ENCODE measurements at places on chromosomes 13 and 19.

DNA sequence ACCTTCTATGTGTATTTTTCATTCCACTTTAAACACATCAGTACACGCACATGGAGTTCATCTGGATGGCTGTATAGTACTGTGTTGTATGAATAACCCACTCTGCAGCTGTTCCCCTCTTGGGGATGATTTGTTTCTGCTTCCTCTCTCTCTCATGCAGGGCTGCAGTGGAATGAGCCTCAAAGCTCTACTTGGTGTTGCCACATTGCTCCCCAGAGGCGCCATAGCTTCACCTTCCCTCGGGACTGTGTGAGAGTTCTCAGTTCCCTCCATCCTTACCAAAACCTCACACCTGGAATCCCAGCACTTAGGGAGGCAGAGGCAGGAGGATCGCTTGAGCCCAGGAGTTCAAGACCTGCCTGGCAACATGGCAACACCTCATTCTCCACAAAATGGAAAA, 28.4 kb upstream of the GPR183 start:
- DNase-seq = no peak

DNA sequence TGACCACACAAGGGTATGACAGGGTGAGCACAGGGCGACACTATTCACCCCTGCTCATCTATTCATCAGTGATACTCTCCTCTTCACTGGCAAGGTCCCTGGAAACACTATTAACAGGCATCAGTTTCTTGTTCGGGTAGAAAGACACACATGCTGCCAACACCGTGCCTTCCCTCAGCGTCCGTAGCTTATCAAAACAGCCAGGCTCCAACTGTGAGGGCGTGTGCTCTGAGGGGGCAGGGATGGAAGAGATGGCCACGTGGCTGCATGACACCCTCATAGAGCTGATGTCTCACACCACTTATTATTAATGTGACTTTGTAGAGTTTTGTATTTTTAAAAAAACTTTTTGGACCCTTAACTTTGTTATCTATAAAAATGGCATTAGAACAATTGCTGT, 160.3 kb downstream of the ITGBL1 start:
- no peak for DNase-seq

DNA sequence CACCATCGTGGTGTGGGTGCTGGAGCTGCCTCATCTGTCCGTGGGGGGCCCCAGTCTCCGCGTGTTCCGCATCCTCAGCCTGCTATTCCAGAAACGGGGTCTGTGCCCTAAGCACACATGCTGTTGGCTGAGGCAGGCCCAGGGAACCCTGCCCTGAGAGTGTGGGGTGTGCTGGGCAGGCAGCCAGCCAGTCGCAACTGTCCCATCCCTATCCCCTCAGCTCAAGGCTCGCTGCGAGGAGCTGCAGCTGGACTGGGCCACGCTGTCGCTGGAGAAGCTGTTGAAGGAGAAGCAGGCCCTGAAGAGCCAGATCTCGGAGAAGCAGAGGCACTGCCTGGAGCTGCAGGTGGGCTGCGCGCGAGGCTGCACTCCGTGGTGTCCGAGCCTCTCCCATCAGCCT, 21.9 kb downstream of the PLEKHJ1 start:
- DNase-seq = no peak

DNA sequence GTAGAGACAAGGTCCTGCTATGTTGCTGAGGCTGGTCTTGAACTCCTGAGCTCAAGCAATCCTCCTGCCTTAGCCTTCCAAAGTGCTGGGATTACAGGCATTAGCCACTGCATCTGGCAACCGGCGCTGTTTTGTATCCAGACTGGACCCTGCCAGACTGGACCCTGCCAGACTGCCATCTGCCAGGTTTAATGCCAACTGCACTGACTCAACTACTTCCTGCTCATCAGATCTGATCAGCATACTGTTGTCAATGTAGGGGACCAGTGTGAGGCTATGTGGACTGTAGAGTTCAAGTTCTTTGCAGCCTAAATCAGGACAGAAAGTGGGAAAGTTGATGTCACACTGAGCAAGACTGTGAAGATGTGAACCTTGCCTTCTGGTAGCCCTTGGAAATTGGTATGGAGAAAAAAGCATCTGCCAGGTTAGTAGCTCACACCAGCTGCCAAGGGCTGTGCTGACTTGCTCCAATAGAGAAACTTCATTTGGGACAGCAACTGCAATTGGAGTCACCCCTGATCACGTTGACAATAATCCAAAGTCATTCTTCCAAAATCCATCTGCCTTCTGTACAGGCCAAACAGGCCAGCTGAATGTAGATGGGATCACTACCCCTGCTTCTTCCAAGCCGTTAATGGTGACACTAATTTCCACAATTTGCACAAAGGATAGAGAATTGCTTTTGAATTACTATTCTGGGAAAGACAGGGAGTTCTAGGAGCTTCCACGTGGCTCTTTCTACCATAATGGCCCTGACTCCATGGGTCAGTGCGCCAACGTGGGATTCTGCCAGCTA, 36.8 kb upstream of the ATP1A3 start:
- DNase-seq = no peak

GRCh38 chr13:75881109-75881775, 245.1 kb downstream of the LMO7 start:
- DNase-seq = no peak

DNA sequence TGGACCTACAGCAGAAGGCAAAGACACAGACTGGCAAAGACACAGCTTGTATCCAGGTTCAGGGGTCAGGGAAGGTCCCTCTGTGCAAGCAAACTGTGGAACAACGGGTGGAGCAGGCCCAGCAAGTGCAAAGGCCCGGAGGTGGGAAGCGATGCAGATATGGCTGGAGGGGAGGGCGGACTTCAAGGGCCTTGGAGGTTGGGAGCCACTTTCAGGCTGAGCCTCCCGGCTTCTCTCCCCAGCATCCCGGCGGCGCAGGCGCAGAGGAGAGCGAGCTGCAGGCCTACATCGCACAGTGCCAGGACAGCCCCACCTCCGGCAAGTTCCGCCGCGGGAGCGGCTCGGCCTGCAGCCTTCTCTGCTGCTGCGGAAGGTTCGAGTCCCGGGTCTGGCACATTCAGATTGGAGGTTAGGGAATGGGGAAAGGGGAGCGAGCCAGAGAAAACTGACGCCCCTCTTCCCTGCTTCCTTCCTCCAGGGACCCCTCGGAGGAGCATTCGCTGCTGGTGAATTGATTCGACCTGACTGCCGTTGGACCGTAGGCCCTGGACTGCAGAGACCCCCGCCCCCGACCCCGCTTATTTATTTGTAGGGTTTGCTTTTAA, 2.1 kb upstream of the PNPLA6 start:
- no peak for DNase-seq

- DNase-seq = no peak
Observed at GRCh38 chr19:49786376-49786820, 19.6 kb downstream of the AP2A1 start.

DNA sequence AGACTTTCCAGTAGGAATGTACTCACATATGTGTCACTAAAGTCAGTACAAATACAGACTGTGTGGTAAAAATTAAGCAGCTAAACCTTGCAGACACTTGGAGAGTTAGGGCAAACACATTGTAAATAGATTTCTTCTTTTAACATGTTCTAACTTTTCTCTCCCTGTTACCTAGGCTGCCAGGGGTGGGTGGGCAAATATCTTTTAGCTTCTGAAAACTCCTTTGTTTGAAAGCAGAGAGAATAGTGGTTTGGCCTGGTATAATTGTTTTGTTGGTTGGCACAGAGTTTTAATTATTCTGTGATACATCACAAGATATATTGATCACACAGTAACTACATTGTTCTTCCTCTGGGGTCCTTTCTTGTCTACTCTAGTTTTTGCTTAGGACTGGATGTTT, 289.8 kb upstream of the DACH1 start:
- no peak for DNase-seq

GRCh38 chr13:30792285-30793000, 57.1 kb downstream of the ALOX5AP start:
- peak; percentile 91 for DNase-seq

GRCh38 chr19:34963573-34964406, at the start of gene ZNF792:
TSS of gene ZNF792 (minus strand) at chr19:34964229. CDS start at chr19:34963662, 567 bp downstream.
- peak; percentile 71 for DNase-seq

- peak; percentile 3 for DNase-seq
Observed at GRCh38 chr13:31638577-31638976, 100.7 kb upstream of the RXFP2 start.

GRCh38 chr19:45419396-45419795, 4.3 kb downstream of the ERCC1 start:
- DNase-seq = no peak

DNA sequence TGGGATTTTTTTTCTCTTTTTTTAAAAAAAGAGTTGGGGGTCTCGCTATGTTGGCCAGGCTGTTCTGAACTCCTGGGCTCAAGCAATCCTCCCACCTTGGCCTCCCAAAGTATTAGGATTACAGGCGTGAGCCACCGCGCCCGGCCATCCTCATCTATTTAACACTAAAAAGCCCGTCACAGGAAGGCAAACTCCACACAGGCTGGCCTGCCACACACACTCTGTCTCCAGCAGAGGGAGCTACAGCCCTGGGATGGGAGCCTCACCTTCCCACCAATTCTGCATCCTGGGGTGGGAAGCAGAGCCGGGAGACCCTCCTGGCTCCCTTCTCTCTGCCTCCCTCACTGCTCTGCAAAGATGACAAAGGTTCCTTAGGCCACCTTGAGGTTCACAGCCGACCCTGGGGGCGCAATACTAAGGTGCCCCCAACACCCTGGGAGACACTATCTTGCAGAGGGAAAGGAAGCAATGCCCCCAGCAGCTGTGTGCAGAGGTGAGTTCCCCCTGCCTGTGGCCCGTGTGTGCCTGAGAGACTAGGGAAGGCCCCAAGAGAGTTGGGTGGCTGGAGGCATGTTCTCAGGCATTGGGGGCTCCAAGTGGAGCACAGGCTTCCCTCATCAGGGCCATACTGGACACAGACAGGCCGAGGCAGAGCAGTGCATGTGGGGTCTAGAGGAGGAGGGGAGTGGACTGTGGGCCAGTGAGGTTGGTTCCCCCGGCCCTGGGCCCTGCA, 27.4 kb upstream of the TIMM44 start:
- peak; percentile 52 for DNase-seq

- DNase-seq = no peak
Observed at GRCh38 chr19:8161135-8161646, 11.8 kb upstream of the FBN3 start.

DNA sequence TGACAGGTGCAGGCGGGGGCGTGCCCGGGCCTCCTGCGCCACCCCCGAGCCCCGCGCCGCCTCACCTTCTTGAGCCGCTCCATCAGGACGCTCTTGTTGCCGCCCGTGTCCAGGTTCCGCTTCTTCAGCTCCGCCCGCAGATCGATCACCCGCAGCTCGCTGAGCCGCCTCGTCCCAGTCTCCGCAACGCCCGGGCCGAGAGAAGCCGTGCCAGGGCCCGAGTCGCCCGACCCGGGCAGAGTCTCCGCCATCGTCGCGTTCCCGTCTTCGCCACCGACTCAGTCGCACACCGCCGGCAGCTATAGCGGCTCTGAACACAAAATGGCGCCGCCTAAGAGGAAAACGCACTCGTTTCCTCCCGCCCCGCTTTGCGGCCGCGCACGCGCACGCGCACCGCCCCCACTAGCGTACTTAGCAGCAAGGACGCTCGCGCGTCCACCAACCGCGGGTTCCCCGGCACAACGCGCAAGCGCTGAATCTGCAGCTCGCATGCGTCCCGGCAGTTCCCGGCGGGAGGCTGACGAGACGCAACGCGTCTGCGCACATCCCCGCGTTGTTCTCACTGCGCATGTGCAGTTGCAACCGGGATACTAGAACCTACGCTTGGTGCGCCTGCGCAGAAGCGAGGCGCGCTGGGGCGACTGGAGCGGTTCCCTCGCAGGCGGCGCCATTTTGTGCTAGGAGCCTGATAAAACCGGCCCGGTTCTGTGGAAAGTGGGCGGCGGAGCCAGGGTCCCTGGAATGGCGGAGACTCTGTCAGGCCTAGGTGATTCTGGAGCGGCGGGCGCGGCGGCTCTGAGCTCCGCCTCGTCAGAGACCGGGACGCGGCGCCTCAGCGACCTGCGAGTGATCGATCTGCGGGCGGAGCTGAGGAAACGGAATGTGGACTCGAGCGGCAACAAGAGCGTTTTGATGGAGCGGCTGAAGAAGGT, at the start of the genes SAFB and SAFB2:
Gene SAFB, plus strand, starts transcription at position 619 of the 932 bp plus-strand sequence. Its CDS starts 123 bp downstream, at position 742.
Gene SAFB2, minus strand, starts transcription at position 312 of the 932 bp plus-strand sequence. Its CDS starts 61 bp downstream, at position 251.
- DNase-seq = peak; percentile 100

GRCh38 chr13:27388241-27388640, 36.2 kb upstream of the GTF3A start:
- no peak for DNase-seq

GRCh38 chr13:19150712-19151228, 30.9 kb downstream of the TUBA3C start:
- no peak for DNase-seq

- DNase-seq = peak; percentile 49
Observed at GRCh38 chr19:3284759-3285646, 60.5 kb downstream of the CELF5 start.

DNA sequence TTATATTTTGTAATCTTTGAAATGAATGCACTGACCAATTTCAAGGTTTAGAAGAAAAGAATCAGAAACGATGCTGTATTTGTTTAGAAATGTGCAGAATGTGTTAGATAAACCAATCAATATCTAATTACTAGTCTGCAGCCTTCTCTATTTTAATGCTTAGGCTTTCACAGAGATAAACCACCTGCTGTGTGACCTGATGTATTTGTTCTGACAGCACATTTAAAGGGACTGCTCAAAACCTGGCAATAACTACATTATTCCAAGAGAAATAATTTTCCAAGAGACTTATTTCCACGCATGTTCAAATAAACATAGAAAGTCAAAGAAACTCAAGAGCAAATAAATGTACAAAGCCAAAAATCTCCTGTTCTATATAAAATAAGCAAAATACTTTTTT, 641.6 kb upstream of the PCDH20 start:
- DNase-seq = no peak

- DNase-seq = peak; percentile 83
Observed at GRCh38 chr13:40069173-40070044, 413.9 kb downstream of the COG6 start.

- DNase-seq = no peak
Observed at GRCh38 chr13:112635323-112635722, 47.4 kb upstream of the TUBGCP3 start.

DNA sequence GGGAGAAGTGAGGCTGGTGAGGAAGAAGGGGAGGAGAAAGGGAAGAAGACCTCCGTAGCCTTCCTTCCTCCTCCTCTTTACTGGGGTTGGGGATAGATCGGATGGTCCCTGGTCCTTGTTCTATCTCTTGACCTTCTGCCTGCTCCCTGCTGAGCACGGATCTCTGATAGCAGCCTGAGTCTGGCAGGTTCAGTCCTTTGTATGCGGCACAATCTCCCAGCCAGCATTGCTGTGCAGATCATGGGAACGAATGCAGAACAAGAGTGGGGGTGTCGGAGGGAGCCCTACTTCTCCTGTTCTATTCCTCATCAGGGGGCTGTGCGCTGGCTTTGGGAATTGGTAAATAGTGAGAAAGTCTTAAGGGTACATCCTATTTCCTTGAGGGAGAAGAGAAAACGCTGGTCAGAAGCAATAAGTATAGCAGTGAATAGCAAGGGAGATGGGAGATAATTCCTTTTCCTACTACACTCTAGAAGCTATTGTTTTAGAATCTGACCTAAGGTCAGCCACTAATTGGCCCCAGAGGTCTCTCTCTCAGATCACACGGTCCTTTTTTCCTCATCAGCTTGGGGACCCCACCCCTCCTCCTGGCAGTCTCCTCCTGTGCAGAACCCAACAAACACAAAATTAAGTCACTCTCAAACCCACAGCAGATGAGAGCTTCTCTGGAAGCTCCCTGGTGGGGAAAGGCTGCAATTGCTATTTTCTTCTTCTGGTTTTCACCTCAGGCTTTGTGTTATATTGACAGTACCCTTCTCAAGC, 41.0 kb downstream of the KL start:
- DNase-seq = no peak

GRCh38 chr13:32824675-32825074, 191.5 kb upstream of the KL start:
- DNase-seq = no peak

- DNase-seq = peak; percentile 93
Observed at GRCh38 chr13:30408319-30409101, 13.8 kb upstream of the UBE2L5 start.

- no peak for DNase-seq
Observed at GRCh38 chr19:42021185-42021584, 27.2 kb upstream of the ATP1A3 start.

Data from dermis microvascular lymphatic vessel endothelial cell (primary cell).